Osteoblast (primary cell): ENCODE measurements at places on chromosomes 16 and 17.

DNA sequence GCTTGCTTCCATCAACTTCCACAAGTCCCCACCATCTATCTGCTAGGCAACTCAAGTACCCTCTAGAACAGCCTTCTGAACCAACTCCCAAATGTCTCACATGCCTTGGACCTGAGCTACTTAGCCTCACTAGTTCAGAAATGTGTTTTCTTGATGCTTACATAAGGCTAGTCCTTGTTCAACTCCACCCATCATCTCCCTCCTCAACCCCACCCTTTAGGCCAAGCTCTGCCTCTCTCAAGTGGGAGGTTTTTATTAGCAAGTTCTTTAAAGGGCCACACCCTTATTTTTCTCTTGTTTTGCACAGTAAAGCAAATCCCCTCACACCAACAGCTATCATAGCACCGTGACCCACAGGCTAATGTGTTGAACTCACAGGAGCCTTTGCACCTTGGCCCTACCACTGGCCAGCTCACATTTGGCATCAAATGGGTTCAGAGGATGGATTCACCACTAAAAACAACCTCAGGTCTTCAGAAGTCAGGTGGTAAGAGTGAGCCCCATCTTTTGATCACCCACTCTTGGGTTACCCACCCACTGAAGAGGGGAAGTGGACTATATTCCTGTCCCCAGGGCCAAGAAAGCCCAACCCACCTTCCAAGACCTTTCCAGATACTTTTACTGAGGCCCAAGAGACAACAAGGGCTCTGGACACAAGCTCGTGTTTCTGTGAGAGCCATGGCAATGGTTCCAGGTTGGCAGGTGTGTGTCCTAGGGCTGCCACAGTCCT lies 12.2 kb downstream of the PIK3R5 start:
- no peak for DNase-seq

- no peak for DNase-seq
These were observed 204.5 kb upstream of the ZFHX3 start for GRCh38 chr16:73252446-73252845.

DNA sequence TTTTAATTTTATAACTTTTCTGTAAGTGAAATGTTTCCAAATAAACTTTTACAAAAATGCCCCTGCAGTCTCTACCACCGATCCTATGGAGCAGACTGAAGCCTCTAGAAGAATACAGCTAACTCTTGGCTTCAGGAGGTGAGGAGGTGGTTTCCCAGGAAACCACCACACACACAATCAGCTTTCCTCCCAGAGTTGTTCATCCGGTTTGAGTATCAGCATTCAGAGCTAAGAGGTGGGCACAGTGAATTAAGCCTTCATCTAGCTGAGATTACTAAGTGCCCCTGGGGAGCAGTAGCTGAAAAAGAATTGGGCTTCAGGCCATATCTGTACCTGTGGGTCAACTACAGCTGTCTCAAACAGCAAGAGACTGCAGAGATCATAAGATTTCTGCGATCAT lies 139.7 kb downstream of the AATF start:
- DNase-seq, result peak; percentile 77

DNA sequence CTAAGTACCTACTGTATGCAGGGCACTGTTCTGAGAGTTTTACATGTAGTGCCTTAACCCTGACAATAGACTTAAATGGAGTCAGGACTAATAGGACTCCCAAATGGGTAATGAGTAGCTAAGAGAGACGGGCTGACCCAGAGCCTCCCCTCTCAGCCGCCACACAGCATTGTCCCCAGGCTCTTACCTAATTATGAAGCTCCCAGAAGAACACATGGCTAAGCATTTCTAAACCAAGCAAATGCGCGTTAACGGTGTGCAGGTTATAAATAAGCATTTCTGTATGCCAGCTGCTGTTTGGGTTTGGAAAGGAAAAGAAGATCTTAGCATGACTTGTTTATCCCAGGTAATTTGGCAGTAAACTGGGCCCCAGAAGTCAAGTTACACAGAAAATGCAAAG lies 14.3 kb downstream of the KATNIP start:
- DNase-seq, result no peak

DNA sequence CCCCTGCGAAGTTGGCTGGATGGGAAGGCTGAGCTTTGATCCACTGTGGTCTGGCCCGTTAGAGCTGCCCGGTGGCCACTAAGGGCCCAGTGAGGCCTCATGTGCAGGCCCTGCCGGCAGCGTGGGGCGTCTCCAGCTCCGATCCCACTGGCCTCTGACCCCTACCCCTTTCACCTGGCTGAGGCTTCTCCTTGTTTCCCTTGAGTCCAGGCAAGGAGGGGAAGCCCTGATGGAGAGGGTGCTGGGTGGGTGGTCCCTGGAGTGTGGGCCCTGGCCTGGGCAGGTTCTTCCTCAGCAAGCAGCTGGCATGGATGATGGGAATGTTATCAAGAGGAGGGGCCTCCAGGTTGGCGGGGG lies 356.8 kb downstream of the SEC14L1 start:
- DNase-seq, result peak; percentile 78

DNA sequence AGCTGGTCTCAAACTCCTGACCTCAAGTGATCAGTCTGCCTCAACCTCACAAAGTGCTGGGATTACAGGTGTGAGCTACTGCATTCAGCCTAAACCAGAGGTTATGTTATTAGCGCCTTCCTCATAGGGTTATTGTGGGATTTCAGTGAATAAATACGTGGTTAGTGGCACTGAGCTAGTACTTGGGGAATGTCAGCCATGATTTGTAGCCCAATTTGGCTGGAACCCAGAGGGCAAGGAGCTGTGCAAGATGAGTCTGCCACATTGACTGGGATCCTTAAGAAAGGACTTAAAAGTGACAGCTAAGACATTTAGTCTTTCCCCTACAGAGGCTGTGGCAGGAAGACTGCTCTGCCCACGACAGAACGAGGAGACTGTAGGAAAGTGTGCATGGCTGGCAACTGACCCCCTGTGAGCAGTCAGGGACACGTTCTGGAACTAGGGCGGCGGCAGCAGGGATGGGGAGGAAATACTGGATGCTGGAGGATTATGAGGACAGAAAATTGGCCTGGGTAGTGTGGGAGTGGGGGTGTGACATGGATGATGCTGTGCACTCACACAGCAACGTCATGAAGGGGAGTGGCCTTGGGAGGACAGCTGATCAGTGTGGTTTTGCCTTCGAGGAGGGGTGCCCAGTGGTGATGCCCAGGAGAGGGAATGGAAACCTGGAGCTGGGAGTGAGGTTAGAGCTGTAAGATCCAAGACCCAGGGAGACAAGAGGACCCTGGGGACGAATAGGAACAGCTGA lies 14.6 kb downstream of the ATP5PD start:
- DNase-seq, result peak; percentile 96

GRCh38 chr16:51657848-51658247 lies 506.8 kb upstream of the SALL1 start:
- DNase-seq, result no peak
